Sigmoid colon (tissue), 7 donors: ENCODE measurements at places on chromosomes 7 and 10. TPM values are rescaled to one million over a fixed set of nuclear protein-coding genes. Genes with fewer than 3 reads are reported as not detected.

GRCh38 chr10:50520115-50520514 is 103.6 kb downstream of the SGMS1 start:
- no peak for DNase-seq

FRMD4A gene
- polyA plus RNA-seq, result 3.0 TPM

DNA sequence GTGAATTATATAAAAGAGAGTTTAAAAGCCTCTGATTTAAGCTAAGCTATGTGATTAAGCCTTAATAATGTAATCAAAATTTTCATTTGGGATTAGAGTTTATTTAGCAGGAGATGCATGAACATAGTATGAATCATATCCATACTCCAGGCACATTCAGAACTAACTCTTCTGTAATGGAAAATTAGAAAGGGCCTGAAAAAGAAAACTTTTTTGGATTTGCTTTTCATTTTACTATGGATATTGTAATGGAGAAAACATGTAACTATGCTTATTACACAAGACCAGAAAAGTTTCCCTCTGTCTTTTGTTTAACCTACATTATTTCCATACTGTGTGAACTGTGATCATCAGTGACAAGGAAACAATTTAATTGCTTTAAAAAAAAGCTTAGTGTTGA is 22.0 kb downstream of the TES start:
- no peak for DNase-seq

GRCh38 chr7:20365486-20365885 is 34.8 kb downstream of the ITGB8 start:
- no peak for DNase-seq

DNA sequence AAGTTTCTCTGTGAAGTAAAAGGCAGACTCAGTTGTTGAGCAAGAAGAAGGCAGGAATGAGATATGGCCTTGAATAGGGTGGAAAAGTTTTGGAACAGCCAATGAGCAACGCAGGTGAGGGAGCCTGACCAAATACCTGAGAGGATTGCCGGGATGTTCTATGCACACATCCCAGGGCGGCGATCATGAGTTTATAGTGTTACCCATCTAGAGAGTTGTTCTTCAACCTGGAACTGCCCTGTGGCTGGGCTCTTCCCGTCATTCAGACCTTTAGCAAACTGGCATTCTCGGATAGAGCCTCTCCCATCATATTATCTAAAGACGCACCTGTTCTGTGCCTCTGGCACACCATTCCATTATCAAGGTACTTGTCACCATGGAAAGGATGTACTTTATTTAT is 103.0 kb upstream of the KIF5B start:
- no peak for DNase-seq

DNA sequence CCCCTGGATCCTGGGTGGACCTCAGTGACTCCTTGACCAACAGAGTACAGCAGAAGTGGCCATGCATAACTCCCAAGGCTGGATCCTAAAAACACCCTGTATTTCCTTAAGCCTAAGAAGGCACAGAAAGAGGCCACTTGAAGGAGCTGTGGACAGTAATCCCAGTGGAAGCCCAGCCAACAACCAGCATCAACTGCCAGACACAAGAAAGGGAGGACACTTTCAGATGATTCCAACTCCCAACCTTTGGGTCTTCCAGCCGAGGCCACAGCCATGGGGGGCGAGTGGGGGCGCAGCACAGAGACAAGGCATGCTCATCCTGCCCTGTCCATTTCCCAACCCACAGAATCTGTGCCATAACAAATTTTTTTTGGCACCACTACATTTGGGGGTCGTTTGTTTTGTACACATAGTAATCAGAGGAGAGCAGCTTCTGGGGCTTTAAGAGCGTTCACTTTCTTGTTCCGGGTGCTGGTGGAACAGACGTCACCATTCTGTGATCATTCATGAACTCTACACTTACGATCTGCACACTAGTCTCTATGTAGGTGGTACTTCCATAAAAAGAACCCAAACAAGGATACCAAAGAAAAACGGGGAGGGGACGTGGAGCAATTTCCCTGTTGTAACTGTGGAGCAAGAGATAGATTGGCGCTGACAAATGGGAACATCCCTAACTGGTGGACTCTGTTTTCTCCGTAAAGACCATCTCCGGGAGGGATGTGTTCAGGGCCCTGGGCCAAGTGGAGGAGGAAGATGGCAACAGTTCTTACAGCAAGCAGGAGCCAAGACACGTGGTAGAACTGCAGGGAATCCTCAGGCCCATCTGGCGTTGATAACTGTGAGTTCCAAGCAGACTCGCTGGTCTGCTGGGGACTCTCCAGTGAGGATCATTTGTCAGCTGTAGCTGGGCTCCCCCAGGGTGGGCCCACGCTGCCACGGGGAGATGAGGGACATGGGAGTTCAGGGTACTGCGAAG is 6.0 kb upstream of the SLC29A3 start:
- peak; percentile 94 for DNase-seq

LIPN gene
- not detected for polyA plus RNA-seq

SLC13A1 gene
- polyA plus RNA-seq, result not detected

GRCh38 chr10:51879238-51879637 is 179.8 kb upstream of the CSTF2T start:
- peak; percentile 67 for DNase-seq

DNA sequence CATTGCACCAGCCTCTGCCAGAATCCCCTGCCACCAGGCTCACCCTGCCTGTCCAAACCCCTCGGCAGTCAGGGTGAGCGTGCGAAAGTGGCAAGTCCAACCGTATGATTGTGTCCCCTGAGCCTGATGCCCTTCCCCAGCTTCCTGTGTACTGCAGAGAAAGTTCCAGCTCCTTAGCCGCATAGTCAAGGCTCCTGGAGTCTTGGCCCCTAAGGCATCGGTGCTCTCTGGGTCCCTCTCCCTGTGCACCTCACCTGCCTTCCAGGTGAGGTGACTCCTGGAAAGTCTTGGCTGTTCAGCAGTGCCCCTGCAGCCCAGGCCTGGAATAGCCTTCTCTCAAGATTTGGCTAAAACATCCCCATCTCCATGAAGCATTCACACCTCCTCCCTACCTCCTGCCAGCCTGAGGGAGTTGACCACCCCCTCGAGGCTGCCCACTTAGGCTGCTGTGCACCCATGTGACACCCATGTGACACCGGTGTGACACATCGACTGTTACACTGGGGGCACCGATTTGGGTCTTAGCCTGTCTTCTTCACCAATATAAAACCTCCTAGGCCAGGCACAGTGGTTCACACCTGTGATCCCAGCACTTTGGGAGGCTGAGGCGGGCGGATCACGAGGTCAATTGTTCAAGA is 56.1 kb upstream of the ELN start:
- no peak for DNase-seq

- peak; percentile 52 for DNase-seq
These were observed 24.6 kb downstream of the WIPI2 start for GRCh38 chr7:5214641-5215040.

UROS gene
- polyA plus RNA-seq, result 26.1 TPM

GRCh38 chr10:108454224-108454623 is 1289.7 kb upstream of the SORCS1 start:
- no peak for DNase-seq

DNA sequence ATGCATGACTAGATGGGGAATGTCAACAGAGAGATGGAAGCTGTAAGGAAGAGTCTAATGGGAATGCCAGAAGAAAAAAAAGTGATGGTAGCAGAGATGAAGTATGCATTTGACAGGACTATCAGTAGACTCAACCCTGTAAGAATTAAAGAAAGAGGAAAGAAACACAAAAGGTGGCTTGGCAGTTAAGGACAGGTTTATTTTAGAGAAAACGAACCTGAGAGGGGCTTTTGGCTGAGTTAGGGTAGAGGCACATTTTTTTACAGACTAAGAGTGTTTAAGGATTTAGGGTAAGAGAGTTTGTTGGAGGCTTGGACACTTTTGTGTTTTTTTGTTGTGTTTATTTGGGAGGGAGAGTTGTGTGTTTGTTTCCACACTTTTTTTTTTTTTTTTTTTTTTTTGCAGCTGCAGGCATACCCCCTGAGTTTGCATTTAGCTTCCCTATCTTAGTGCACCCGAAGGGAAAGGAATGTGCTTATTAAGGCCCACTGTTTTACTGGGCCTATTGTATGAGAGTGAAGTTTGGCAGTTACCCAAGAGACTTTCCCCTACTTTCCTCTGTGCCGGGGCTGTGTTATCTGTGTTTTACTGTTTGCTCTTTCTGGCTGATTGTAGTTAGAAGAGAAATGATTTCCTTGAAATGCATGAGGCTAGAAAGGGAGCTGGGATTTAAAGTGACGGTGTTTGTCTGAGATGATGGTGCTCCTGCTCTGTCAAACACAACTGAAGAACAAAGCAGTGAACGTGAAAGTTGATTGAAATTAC is 32.0 kb downstream of the NPVF start:
- DNase-seq, result no peak

- no peak for DNase-seq
These were observed 10.7 kb downstream of the APBB1IP start for GRCh38 chr10:26448706-26449435.

ADAMTS14 gene
- polyA plus RNA-seq, result 0.99 TPM

DNA sequence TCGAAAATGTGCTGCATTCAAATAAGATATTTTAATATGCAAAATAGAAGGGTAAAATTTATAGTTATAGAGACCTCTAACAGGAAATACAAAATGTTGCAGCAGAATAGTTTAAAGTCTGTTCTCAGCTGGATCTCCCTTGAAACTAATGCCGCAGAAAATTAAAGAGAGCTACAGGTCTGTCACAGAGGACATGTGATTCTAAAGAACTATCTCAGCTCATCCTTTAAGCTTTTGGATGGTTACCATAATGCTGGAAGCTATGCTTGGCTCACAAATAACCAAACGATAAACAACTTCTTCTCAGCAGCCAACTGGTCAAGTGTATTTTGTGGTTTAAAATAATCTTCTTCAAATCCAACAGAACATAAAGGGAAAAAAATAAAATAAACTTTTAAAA is 353.0 kb downstream of the PARD3 start:
- DNase-seq, result no peak

GRCh38 chr7:31070991-31071644 is 19.0 kb downstream of the ADCYAP1R1 start:
- peak; percentile 79 for DNase-seq

- DNase-seq, result peak; percentile 75
These were observed 60.1 kb upstream of the SORCS3 start for GRCh38 chr10:104580774-104581675.
